Fibroblast of lung (primary cell): ENCODE measurements at places on chromosomes 4 and X. TPM values are rescaled to one million over a fixed set of nuclear protein-coding genes. Genes with fewer than 3 reads are reported as not detected.

DNA sequence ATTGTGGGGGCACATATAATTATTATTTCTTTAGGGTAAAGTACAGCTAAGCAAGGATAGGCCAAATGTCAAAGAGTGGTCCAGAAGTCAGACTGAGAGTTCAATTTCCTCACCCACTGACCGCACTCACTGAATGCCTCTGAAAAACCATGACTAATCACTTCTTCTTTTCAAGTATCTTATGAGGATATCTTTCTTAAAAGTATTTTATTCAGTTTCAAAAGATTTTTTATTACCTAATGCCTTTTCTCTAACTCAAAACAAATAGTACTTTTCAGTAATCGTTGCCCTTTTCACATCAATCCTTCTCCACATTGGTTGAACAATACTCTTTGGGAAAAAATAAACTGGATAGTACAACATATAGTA is 61.7 kb upstream of the CAMK2D start:
- no peak for DNase-seq

DNA sequence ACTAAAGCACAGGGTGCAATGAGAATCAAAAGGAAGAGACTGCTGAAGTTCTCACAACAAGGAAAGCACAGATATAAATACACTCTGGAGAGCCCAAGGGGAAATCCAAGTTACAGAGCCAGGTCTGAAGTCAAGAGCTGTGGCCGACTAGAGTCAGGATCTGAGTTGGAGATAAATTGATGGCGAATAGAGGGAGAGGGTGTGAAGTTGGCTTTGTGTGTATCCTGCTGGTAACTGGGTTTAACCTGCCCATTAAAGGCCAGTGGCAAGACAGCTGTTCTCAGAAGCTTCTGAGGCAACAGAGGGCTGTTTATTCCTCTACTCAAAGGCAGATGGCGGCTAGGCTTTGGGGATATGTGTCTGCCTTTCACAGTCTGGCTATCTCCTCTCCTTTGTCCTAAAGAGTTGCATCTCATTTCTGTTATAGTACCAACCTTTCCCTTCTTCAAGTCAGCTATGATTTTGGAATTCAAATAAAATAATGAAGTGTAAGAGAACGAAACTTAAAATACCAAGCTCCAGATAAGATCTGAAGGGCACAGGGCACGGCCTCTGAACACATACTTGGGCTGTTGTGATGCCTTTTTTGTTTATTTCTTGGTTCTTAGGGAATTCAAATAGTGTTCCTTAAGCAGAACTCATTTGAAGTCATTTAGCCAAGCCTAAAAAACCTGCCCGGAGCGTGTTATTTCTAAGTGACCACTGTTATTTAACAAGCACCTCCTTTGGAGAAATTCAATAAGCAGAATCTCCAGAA is 142.1 kb downstream of the APBB2 start:
- DNase-seq, result no peak

DNA sequence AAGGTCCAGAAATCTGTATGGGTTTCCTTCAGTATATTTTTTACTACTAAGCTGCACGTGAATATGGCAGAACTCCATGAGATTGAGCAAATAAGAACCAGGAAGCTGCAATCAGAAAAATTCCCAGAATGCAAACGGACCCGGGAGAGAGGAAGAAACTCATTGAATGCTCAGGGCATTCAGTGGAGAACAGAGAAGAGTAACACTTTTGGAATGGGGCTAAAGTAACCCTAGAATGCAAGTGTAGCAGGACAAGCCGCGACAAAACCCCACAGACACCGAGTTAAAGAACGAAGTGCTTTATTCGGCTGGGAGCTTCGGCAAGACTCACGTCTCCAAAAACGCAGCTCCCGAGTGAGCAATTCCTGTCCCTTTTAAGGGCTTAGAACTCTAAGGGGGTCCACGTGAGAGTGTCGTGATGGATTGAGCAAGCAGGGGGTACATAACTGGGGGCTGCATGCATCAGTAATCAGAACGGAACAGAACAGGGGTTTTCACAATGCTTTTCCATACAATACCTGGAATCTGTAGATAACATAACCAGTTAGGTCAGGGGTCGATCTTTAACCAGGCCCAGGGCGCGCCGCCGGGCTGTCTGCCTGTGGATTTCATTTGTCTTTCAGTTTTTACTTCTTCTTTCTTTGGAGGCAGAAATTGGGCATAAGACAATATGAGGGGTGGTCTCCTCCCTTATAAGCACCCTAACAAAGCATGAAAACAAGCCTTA is 56.4 kb downstream of the RAB28 start:
- peak; percentile 19 for DNase-seq

DNA sequence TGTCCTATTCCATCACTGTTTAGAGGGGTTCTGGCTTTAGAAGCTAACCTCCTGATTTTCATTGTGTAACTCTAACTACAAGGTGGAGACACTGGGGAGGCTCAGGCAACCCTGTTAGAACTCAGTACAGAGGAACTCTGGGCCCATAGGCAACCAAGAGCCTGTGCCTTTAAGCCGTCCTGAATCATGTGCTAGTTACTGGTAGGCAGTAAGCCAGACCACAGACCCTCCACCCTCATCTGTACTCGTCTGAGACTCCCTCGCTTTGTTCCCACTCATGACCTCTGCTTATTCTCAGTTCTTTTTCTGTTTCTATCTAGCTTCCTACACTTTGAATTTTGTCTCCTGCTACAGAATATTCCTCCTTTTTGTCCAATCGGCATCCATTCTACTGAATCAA is 31.4 kb downstream of the TBC1D1 start:
- DNase-seq, result peak; percentile 59

DNA sequence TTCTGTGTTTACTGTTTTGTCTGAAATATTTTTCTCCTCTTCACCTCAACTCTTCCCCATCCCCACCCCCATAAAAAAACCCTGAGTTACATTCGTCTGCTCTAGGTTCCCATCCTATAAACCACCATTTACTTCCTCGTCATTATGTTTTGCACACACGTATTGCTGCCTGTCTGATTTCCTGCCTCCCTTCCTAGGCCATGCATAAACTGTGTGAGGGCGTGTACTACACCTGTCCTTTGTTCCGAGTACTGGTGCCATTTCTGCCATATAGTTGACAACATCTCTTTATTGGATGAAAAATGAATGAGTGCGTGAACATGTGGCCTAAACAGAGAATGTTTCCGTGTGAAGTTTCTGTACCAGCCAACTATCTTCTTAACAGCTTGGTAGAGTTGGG is 258.5 kb upstream of the FAT1 start:
- no peak for DNase-seq

DNA sequence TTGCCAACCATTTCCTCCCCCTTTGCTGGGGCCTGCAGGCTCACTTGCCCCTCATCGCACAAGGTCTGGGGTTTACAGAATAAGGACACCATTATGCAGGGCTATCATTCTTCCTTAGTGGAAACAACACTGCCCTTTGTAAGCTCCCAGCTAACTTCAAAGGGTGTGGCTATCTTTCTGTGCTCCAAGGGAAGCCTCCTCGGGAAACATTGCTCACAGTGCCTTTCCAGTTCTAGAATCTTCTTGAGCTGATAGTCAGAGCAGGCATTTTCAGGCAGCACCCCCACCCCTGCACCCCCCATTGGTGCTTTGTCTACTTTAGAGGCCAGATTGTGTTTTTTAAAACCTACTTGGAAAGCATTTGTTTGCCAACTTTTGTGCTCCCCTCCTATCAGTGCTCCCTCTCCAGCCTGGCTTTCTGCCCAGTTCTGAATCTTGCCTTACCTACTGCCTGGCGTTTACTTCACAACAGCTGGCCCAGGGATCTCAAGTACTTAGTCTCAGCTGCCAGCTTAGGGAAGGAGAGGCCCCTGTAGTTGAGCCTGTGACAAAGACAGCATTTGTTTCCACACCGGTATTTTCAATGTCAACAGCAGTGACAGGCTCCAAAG is 53.5 kb downstream of the PLAC1 start:
- peak; percentile 61 for DNase-seq

GRCh38 chr4:185113340-185113739 is 29.7 kb upstream of the SLC25A4 start:
- no peak for DNase-seq

GRCh38 chr4:41360921-41361793 is 104.4 kb downstream of the UCHL1 start:
- DNase-seq, result peak; percentile 33

The LUZP4 gene
- polyA plus RNA-seq, result not detected in 2 replicates

The REELD1 gene
- 0.02 TPM in 1 of 2 replicates, not detected in the other for polyA plus RNA-seq

The SMIM31 gene
- polyA plus RNA-seq, result not detected in 2 replicates

The KDR gene
- polyA plus RNA-seq, result 0.05 and 0.12 TPM in 2 replicates

The GAGE12E gene
- polyA plus RNA-seq, result not detected in 2 replicates

The CDKL2 gene
- polyA plus RNA-seq, result 0.40 and 0.44 TPM in 2 replicates
